Esophagus squamous epithelium (tissue), 5 donors: ENCODE measurements at places on chromosomes 12 and 14.

DNA sequence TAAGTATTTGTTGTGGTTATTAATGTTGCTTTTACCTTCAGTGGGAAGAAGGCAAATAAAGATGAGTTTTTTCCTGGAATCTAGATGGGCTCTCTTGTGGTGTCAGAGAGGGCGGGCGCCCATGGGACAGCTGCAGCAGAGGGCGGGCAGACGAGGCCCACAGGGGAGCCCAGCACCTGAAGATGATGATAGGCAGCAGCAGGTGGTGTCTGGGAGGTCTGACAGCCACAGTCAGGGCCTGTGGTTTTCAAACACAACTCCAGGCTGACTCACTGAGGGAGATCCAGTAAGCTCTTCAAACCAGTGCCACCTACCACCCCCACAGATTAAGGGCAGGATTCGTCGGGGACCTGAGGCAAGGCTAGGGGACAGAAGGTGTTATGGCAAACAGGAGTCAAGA is 42.8 kb downstream of the NKX2-1 start:
- DNase-seq: no peak

DNA sequence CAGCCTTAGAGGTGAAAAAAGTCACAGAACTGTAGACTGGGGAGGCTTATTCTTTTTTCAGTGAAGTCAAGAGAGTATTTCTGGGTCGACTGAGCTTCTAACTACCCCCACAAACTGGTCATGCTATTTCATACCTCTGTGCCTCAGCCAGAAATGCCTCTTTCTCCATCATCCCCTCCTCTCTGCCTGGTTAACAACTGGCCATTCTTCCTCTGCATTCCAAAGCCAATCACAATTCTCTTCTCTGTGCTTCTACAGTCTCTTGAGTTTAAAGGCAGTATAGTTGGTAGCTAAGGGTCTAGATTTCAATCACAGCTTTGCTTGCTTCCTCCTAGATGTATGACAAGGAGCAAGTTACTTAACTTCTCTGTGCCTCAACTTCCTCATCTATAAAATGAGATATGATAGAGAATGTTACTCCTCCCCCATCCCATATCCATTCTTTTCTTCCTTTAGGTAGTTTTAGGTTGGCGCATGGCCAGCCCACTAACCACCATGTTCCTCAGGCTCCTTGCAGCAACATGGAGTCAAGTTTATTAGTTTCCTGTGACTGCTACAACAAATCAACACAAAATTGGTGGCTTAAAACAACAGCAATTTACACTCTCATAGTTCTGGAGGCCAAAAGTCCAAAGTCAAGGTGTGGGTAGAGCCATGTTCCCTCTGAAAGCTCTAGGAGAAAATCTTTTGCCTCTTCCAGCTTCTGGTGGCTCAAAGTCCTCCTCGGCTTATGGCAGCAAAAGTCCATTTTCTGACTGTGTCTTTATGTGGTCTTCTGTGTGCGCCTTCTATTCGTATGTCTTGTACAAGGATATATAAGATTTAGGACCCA is 62.5 kb downstream of the ITPR2 start:
- DNase-seq: no peak

- DNase-seq: no peak
These were observed 816.4 kb upstream of the FBXO33 start for GRCh38 chr14:40248671-40249070.

- no peak for DNase-seq
These were observed 169.2 kb downstream of the SYT1 start for GRCh38 chr12:79033788-79034187.

GRCh38 chr14:67141146-67141900 is 47.9 kb upstream of the GARIN2 start:
- DNase-seq: no peak
